ENCODE measurements at places on chromosomes 7 and 10. TPM values are rescaled to one million over a fixed set of nuclear protein-coding genes. Genes with fewer than 3 reads are reported as not detected.

- no peak for DNase-seq
Measured at GRCh38 chr7:39741942-39742623, 118.7 kb downstream of the RALA start.

GRCh38 chr7:21898265-21898930 lies 47.3 kb downstream of the CDCA7L start:
- DNase-seq = no peak

DNA sequence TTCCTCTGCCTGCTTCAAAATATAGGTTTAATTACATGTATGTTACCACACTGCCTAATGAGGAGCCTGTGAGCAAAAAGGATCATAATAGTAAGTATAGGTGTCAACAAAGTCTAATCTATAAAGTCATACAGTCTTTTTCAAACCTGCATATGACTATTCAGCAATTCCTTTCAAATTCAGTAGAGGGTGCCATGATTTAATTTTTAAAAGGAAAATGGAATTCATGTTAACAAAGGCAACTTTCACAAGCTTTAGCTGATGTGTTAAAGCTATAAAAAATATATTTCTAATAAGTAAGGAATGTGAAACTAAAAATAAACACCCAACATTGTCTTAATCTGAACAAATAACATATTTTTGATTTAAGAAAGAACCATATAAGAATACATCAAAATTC lies 52.1 kb downstream of the MPP7 start:
- DNase-seq = peak; percentile 59

DNA sequence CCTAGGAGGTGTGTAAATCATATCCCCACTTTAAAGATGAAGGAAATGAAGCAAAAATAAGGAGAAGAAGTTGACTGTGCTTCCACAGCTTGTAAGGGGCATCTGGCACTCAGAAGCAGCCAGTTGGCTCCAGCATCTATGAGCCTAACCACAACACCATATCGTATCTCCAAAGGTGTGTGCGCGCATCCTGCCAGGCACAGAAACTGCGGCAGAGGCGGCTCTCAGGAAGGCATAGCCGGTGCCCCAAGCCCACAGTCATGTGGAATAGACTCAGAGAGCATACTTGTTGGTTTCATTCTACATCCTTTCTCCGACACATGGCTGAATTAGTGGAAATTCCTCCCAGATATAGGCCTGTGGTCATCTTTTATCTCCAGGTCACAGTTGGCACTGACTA lies 423.9 kb downstream of the CALN1 start:
- peak; percentile 52 for DNase-seq

POP7 gene
- total RNA-seq = 136 TPM

FAM25G gene
- not detected for total RNA-seq

Data from G401 (cell line).